CD4-positive, alpha-beta T cell treated with Interleukin-10 for 1 hour (primary cell): ENCODE measurements at places on chromosomes 5 and 9.

GRCh38 chr9:136974817-136975535 lies 2.3 kb upstream of the PTGDS start:
- DNase-seq, result no peak

GRCh38 chr5:10684303-10685086 lies 76.5 kb downstream of the DAP start:
- no peak for DNase-seq

DNA sequence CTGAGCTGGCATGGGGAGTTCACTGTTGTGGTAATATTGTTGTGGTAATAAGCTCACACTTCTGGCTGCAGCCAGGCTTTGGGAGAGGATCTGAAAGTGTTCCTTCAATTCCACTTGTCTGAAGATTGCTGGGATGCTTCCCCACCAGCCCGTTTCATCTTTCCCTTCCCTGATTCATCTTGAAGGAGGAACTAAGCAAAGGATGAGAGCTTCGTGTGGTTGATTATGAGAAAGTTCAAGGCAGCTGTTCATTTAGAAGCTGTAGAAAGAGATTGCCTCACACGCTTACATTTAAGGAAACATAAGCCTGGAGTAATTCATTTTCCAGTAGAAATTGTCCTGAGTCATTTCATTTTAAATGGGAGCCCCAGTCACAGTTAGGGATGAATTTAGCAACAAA lies 122.4 kb upstream of the GAS1 start:
- DNase-seq, result no peak

- DNase-seq, result no peak
Measured at GRCh38 chr5:2751592-2752021, at the start of gene IRX2. TSS of gene IRX2 (minus strand) at chr5:2751677. CDS start at chr5:2751413, 264 bp downstream.

DNA sequence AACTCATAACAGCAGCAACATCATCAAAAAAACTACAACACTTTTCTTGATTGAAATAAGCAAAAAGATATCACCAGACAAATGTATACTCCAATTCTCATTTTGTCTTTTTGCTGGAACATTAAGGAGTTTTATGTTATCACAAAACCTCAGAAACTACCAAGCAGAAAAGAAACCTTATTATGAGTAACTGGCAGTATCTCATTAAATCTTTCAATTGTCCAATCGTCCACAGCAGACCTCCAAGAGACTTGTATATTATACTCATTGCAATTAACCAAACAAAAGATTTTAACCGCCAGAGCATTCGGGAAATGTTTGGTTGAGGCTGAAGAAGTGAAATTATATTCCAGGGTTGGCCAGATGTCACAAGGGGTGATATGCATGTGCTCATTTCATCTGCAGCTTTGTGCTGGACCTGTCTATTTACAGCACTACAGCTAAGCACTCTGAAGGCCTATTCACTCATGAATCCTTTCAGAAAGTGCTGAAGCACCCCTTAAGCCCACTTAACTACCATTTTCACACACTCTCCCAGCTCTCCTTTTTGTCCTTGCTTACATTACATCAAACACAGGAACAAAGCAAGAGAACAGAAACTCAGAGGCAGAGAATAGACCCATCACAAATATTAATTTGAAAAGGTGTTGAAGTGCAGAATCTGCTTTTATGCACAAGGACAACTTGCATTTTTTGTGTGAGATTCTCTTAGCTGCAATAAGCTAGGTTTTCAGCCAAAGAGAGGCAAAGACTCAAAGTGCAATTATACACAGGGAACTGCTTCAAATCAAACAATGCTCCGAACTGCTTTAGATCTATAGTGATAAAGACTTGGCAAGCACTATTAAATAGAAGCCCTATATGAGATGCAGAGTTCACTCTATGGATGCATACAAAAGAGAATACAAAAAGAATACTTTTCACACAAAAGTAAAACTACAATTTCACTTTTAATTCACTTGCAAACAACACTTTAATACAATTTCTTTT lies 150.4 kb upstream of the POU5F2 start:
- DNase-seq, result no peak

DNA sequence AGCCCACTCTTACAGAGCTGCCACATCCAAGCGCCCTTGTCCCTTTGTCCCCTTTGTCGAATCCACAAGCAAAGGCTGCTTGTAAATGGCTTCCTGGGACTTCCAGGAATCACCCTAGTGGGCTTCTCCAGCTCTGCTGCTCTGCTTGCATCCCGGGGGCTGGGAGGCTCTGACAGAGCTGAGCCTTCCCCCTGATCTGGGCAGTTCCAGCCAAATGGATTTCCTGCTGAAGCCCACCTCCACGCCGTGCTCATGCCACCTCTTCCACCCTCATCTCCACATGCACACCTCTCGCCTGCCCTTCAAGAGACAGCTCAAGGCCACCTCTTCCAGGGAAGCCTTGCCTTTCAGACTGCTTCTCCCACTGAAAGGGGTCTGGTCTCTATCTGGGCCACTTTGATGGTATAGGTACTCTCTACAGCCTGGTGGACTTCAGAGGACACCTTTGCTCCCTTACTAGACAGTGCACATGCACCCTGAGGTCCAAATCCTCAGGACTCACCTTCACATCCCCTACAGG lies 106.2 kb downstream of the LHFPL2 start:
- DNase-seq, result no peak

GRCh38 chr9:78050421-78050820 lies 18.8 kb upstream of the GNAQ start:
- no peak for DNase-seq

DNA sequence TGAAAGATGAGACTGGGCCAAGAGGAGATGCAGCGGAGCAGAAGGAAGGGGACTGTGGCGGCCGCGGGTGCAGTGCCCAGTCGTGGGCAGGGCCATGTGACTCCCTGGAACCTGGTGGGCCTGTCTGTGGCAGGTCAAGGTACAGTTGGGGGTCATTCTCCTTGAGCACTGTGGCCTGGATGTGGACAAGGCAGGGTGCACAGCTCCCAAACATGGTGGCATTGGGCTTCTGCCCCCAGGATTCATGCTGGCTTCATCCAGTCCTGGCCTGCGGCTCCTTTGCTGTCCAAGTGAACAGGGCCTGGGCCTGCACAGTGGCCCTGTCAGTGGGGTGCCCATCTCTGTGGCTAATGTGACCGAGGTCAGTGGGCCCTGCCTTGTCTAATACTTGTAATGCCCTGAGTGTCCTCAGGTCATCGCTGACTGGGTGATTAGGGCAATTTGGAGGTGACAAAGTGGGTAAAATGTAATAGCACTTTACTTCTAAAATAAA lies 39.9 kb downstream of the CEP72 start:
- no peak for DNase-seq

GRCh38 chr5:1481266-1481958 lies 36.2 kb upstream of the SLC6A3 start:
- no peak for DNase-seq

DNA sequence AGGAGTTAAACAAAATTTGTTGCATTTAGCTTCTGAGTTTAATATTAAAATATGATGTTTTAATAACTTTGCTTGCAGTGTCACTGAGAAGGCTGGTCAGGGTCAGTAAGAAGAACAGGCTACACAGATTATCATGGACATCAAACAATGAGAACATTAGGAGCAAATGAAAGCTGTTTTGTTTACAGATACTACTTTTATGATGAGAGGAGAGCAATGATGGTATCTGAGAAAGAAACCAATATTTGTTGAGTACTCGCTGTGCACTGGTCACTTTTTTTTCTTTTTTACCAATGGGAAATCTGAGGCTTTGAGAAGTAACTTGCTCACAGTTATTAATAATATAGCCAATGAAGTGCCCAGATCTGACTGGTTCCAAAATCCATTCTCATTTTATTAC lies 109.6 kb downstream of the INVS start:
- no peak for DNase-seq

- DNase-seq, result no peak
Measured at GRCh38 chr5:111079846-111080245, 8.3 kb downstream of the TSLP start.

DNA sequence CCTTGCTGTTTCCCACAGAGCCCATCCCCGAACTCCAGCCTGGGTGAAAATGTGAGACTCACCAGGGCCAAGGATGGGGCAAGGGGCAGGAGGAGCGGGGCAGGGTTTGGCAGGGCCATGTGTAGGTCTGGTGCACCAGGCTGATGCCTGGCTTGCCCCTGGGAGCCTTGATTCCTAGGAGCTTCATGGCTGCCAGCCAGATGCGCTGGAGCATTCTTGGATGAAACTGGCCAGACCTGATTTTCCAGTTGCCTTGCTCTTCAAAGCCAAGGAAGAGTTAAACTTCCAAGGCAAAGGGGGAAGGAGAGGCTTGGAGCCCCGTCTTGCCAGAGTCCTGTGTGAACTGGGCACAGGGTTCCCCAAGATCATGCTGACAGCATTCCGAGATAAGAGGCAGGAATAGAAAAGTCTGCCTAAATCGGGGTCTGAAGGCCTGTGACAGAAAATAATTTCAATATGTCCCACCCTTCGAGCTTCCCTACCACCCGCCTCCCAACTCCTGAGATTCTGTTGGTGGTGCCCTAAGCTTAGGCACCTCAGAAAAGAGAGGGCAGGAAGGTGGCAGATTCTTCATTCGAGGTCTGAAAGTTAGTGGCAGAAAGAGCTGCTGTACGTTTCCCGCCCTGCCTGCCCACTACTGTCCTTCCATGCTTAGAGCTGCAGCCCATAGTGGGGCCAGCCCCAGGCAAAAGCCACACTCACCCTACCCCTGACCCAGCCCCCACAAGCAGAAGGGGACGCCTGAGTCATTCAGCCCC lies 20.4 kb downstream of the FAT2 start:
- no peak for DNase-seq

DNA sequence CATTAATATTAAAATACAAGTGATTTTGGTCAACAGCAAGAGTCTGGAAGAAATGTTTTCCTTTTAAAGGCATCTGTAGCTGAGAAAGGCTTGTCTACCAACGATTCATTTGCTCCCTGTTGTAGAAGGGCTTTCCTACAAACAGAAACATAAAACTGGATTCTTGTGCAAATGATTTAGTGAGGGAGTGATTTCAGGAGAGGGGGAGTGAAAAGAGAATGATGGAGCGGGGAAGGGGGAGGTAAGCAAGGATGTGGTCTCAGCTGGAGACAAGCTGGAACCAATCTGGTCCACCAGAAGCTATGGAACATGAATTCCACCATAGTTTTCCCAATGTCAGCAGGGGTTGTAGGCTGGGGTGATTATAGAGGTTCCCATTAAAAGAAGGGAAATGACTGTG lies 196.3 kb downstream of the FBXO4 start:
- DNase-seq, result no peak

GRCh38 chr5:143073766-143074165 lies 303.6 kb downstream of the ARHGAP26 start:
- no peak for DNase-seq

- DNase-seq, result no peak
Measured at GRCh38 chr5:120228262-120229031, 235.7 kb upstream of the PRR16 start.

- no peak for DNase-seq
Measured at GRCh38 chr5:150080696-150081435, 5.5 kb downstream of the CSF1R start.

- no peak for DNase-seq
Measured at GRCh38 chr9:134717924-134718645, 76.5 kb downstream of the COL5A1 start.

- no peak for DNase-seq
Measured at GRCh38 chr9:116055536-116055935, 98.1 kb upstream of the PAPPA start.

GRCh38 chr5:78746021-78746770 lies 97.6 kb upstream of the LHFPL2 start:
- DNase-seq, result no peak

DNA sequence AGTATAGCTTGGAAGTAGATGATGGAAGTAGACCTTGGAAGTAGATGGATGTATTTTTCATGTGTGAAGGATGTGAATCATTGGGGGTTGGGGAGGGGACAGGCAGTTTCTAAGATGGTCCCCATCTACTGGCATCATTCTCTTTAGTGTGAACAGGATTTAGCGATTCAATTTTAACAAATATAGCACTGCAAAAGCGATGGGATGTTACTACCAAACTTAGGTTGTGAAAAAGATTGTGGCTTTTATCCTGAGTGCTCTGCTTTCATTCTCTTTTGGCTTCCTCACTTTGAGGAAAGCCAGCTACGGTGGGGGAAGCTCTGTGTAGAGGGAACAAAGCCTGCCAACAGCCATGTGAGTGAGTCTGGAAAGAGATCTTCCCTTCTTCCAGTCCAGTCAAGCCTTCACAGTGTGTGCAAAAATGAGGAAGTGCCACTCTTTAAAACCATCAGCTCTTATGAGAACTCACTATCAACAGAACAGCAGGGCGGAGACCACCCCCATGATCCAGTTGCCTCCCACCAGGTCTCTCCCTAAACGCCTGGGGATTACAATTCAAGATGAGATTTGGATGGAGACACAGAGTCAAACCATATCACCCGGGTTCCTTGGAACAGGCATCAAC lies 441.4 kb downstream of the SH3GL2 start:
- DNase-seq, result no peak

DNA sequence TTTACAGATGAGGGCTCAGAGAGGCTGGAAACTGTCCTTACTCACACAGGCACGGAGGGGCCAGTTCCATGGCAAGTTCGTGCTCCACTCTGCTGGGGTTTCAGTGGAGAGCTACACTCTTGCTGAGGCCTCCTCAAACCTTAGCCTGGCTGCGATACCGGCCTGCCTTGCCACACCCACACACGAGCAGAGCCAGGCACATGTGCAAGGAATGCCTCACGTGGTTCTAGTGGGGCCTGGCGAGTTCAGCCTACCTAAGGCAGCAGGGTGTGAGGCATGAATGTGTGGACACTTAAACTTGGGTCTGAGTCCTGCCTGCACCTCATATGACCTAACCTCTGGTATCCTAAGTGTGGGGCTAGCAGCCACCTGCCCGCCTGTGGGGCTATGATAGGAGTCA lies 21.5 kb upstream of the PRDM12 start:
- DNase-seq, result no peak

GRCh38 chr5:78760366-78760765 lies 111.8 kb upstream of the LHFPL2 start:
- no peak for DNase-seq

- DNase-seq, result no peak
Measured at GRCh38 chr5:30108051-30108450, 1085.4 kb upstream of the CDH6 start.

DNA sequence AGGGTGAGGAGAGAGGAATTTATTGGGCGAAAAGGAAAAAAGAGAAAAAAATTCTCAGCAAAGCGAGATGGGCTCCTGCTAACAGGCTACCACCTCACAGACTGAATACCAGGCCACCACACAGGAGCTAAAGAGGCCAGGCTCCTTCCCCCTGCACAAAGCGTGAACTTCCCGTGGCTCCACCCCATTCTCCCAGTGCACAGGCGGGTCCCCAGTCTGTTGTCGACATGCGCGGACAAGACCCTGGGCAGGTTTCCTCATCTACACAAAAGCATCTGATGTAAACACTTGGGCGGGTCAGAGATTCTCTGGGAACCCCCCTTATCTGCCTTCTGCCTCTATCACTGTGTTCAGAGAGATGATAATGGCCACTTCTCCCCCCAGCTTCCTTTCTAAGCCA lies 34.2 kb downstream of the IL31RA start:
- DNase-seq, result no peak

DNA sequence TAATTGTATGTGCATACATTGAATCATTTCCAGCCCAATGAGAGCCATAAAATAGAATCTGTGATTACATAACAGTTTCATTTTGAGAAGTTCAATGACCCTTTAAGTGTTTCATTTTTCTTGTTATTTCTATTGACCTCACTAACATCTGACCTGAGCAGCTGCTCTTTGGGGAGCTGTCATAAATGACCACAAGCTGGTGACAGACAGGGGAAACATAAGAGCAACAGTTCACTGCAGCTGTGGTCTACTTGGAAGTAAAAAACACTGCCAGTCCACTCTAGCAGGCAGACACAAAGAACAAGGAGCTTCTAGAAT lies 265.4 kb downstream of the DTWD2 start:
- no peak for DNase-seq

- peak; percentile 25 for DNase-seq
Measured at GRCh38 chr5:67537439-67538148, 341.0 kb upstream of the CD180 start.

GRCh38 chr5:134209477-134210245 lies 16.2 kb downstream of the PPP2CA start:
- no peak for DNase-seq
